ENCODE measurements at places on chromosomes 3 and 15. TPM values are rescaled to one million over a fixed set of nuclear protein-coding genes. Genes with fewer than 3 reads are reported as not detected.

The CHL1 gene
- total RNA-seq = not detected

The SEMA3G gene
- 4.2 TPM for total RNA-seq

- no peaks in the 10 kb centered on the region for H3K36me3 ChIP-seq
- peak; percentile 64 for DNase-seq
- H3K27ac ChIP-seq = no peak overlapping the region
- no peaks in the 10 kb centered on the region for H3K27me3 ChIP-seq
Observed at GRCh38 chr3:120170223-120170622, 76.0 kb upstream of the GSK3B start.

GRCh38 chr3:114887806-114888205, 259.3 kb downstream of the ZBTB20 start:
- H3K4me1 ChIP-seq = no peaks in the 10 kb centered on the region
- H3K4me3 ChIP-seq = no peak overlapping the region
- H3K27ac ChIP-seq = no peak overlapping the region

DNA sequence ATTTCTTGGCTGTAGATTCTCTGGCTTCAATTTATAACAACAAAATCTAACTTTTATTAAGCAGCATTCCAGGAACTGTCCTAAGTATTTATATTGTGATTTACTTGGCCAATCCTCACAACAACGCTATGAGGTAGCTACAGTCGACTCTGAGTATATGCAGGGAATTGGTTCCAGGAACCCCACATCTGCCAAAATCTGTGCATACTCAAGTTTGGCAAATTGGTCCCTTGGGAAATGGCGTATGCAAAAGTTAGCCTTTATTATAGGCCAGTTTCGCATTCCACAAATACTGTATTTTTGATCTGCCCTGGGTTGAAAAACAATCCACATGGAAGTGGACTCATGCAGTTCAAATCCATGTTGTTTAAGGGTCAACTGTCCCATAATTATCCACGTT, 53.9 kb downstream of the RAP2B start:
- no peak overlapping the region for H3K27ac ChIP-seq
- no peaks in the 10 kb centered on the region for H3K4me1 ChIP-seq
- H3K4me3 ChIP-seq = no peak overlapping the region

GRCh38 chr3:100606894-100607512, 2.4 kb upstream of the ADGRG7 start:
- H3K27ac ChIP-seq = no peak overlapping the region
- no peak for DNase-seq
- H3K4me3 ChIP-seq = no peak overlapping the region
- no peaks in the 10 kb centered on the region for H3K36me3 ChIP-seq
- peaks cover 3% of the 10 kb centered on the region for H3K4me1 ChIP-seq
- H3K27me3 ChIP-seq = no peaks in the 10 kb centered on the region

- no peaks in the 10 kb centered on the region for H3K36me3 ChIP-seq
- peak overlapping the region; percentile 75 for H3K27ac ChIP-seq
- peak; percentile 12 for DNase-seq
- H3K27me3 ChIP-seq = no peaks in the 10 kb centered on the region
Observed at GRCh38 chr3:138862531-138862923, 27.8 kb upstream of the PIK3CB start.

GRCh38 chr15:58146749-58147148, 8.6 kb downstream of the AQP9 start:
- no peak overlapping the region for H3K4me3 ChIP-seq
- no peaks in the 10 kb centered on the region for H3K36me3 ChIP-seq
- no peak for DNase-seq
- no peak overlapping the region for H3K27ac ChIP-seq
- H3K4me1 ChIP-seq = no peaks in the 10 kb centered on the region
- H3K27me3 ChIP-seq = no peaks in the 10 kb centered on the region

DNA sequence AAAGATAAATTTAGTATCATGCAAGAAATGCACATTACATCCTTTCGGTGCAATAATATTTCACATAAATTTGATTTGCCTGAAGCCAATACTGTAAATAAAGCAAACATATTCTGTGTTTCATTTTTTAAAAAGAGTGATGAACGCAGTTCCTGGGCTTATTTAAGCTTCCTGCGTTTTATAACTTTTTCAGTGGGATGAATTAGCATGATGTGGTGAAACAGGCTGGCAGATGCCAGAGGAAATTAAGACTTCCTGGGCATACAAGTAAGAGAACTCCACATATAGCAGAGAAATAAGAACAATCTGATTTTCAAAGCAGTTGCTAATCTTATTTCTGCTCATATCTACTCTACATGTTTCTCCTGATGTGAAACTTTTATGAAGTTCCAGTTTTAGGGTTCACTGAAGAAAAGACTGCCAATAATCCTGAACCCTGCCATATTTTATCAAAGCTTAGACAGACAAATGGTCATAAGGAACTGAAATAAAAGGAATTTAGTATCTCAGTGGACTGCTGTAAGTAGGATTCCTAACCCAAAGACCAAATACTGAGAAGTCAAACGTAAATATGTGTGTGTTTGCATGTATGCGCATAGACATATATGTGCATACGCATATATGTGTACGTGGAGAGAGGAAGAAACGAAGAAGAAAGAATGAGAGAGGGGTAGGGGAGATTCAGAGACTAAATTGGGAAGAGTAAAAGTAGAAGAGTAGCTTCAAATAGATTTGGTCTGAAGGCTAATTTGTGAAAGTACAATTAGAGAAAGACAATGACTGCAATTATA, 628.6 kb upstream of the CCDC54 start:
- no peak overlapping the region for H3K4me3 ChIP-seq
- H3K4me1 ChIP-seq = no peaks in the 10 kb centered on the region
- no peak for DNase-seq
- H3K27me3 ChIP-seq = no peaks in the 10 kb centered on the region

DNA sequence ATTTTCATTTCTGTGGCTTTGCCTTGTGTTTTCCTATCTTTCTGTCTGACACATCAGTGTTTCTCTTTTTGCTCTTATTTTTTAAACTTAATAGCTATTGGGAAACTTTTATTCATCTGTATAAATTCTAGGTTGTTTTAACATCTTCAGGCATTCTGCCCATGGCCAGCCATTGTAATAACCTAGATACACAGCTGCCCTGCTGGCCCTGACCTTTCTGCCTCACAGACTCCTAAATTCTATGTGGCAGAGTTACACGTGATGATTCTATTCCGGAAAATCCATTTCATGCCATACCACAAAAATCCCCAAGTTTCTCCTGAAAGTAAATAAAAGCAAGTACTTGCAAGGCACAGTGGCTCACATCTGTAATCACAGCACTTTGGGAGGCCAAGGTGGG, 150.1 kb downstream of the UACA start:
- H3K36me3 ChIP-seq = no peaks in the 10 kb centered on the region
- no peak for DNase-seq
- no peaks in the 10 kb centered on the region for H3K27me3 ChIP-seq
- H3K4me3 ChIP-seq = no peak overlapping the region

- no peak for DNase-seq
- H3K4me3 ChIP-seq = no peak overlapping the region
- no peaks in the 10 kb centered on the region for H3K4me1 ChIP-seq
- H3K36me3 ChIP-seq = no peaks in the 10 kb centered on the region
- H3K27me3 ChIP-seq = no peaks in the 10 kb centered on the region
Observed at GRCh38 chr3:146404436-146404835, 64.9 kb downstream of the PLSCR2 start.
